Activated CD8-positive, alpha-beta memory T cell treated with anti-CD3 and anti-CD28 coated beads, Interleukin-2, amount 50 U/mL, for 48 hours (primary cell): ENCODE measurements at places on chromosomes 11 and 22.

- DNase-seq: no peak
These were observed 561.9 kb upstream of the ANO5 start for GRCh38 chr11:21630934-21631478.

GRCh38 chr11:82267186-82267585 is 466.5 kb downstream of the FAM181B start:
- DNase-seq: no peak

DNA sequence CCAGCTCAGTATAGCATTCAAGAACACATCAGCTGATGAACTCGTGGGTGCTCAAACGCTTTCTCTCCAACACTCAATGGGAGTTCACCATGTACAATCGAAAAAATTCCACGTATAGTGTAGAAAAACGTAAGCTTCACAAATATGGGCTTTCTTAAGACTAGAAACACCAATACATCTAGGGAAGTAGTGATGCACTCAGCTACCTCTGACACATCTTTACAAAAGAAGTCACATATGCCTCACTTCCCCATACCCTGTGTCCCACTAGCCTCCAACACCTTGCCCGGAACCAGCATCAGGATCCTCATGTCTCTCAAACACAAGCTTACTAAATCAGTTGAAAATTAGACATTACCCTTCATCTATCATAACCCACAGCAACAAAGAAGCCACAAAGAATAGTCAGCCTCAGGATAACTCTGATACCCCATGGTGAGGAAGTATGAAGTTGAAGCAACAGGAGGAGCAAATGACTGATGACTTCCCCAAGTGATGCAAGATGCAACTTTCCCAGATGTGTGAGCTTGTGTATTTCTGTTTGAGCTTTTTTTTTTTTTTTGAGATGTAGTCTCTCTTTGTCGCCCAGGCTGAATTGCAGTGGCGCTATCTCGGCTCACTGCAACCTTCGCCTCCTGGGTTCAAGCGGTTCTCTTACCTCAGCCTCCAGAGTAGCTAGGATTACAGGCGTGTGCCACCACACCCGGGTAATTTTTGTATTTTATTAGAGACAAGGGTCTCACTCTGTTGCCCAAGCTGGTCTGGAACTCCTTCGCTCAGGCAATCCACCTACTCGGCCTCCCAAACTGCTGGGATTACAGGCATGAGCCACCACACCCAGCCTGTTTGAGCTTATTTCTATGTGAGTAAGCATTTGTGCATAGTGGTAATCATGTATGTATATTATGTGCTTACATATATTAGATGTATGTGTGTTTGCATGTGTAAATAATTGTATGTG is 8.5 kb upstream of the DENND5A start:
- no peak for DNase-seq

DNA sequence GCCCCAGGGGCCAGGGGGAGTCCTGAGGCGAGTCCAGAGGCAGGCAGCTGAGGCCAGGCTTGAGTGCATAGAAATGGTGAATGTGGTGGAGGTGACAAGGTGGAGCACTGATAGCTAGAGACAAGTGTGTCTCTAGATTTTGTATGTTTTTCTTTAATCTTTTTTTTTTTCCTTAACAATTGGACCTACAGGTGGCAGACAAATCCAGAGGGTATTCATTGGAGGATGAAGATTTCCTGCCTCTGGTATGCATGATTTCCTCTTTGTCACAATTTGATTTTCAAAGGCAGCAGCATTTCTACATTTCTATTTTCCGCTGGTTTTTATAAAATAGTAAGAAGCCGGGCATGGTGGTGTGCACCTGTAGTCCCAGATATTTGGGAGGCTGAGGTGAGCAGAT is 47.7 kb upstream of the DKK3 start:
- DNase-seq: no peak

DNA sequence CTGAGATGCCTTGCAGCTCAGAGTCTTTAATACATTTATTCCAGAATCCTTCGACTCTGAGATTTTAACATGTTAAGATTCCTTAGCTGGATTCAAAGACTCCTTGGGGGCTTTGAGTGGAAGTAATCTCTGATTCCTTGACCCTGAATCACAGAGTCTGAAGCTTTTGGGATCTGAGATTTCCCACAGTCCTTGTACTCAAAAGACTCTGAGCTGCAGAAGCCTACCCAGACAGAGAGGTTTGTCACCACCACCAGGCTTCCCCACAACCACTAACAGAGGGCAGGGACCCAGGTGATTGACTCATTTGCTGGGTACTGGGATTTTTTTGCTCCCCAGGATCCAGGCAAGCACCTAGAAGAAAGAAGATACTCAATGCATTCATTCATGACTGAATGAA is 1.4 kb upstream of the SERPINH1 start:
- DNase-seq: no peak

- DNase-seq: no peak
These were observed 53.6 kb downstream of the BRD1 start for GRCh38 chr22:49774046-49774445.
